ENCODE measurements at places on chromosomes 13 and 19. TPM values are rescaled to one million over a fixed set of nuclear protein-coding genes. Genes with fewer than 3 reads are reported as not detected.

Gene ZNF135
- total RNA-seq: 4.6 TPM

Gene TNNI3
- not detected for total RNA-seq

Gene ZNF43
- 7.9 TPM for total RNA-seq

DNA sequence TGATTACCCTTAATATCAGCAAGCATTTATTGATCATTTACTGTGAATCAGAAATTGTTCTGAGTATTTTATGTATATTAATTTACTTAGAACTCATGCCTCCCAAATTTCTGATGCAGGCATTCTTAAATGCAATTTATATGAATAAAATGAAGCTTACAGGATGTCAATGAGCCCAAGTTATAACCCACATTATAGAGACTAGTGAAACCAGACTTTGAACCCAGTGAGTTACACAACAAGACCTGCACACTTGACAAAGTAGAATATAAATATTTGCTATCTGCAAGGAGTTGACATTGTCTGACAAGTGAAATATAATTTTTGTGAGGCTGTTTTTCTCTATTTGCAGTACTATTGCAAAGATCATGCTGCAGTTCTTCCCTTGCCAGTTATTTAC is 656.0 kb downstream of the GPC5 start:
- DNase-seq: no peak
- no peaks in the 10 kb centered on the region for H3K4me1 ChIP-seq
- H3K27ac ChIP-seq: no peak overlapping the region
- no peak overlapping the region for H3K4me3 ChIP-seq

DNA sequence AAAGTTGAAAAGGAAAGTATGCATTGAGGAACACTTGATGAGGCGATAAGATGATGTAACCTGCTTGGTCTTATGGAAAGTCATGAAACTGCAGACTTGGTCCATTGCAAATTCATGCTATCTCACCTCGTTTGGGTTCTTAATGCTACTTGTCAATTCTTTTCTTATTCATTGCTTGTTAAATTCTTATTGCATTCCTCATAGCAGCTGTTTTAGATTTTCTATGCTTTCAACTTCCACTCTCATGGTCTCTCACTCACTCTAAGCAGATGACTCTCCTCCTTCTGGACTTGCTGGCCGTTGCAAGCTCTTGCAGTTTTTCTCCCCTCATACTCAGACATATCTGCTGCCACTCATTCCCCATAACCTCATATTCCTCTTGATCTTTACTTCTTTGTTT is 67.8 kb upstream of the CSNK1A1L start:
- no peak overlapping the region for H3K4me3 ChIP-seq
- H3K27me3 ChIP-seq: no peaks in the 10 kb centered on the region
- peaks cover 3% of the 10 kb centered on the region for H3K36me3 ChIP-seq

DNA sequence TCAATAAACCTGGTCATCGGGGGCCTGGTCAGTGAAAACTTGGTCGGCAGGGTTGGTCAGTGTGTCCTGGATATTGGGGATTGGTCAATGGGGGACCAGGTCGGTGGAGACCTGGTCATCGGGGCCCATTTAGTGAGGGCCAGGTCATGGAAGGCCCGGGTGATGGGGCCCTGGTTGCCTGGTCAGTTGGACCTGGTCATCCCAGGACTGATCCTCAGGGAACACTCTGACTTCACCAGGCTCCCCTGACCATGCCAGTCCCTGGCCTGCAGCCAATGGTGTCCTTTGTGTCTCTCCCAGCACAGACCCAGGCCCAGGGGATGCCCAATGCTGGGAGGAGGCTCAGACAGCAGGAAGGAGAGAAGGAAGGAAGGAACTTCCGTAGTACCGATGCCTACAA is 42.1 kb upstream of the TPM4 start:
- H3K27ac ChIP-seq: no peak overlapping the region
- no peaks in the 10 kb centered on the region for H3K4me1 ChIP-seq
- DNase-seq: no peak
- H3K4me3 ChIP-seq: no peak overlapping the region

- no peak overlapping the region for H3K4me3 ChIP-seq
- H3K27me3 ChIP-seq: no peaks in the 10 kb centered on the region
- H3K27ac ChIP-seq: no peak overlapping the region
- H3K4me1 ChIP-seq: no peaks in the 10 kb centered on the region
Measured at GRCh38 chr19:32914879-32915660, 45.5 kb upstream of the SLC7A9 start.

All from chondrocyte (in vitro differentiated cells).